Caki2 (cell line): ENCODE measurements at places on chromosomes 6 and 20. TPM values are rescaled to one million over a fixed set of nuclear protein-coding genes. Genes with fewer than 3 reads are reported as not detected.

ALDH5A1 gene
- total RNA-seq = 8.4 and 11.3 TPM in 2 replicates

JPH2 gene
- total RNA-seq = 0.57 TPM in 1 of 2 replicates, not detected in the other

FOXS1 gene
- not detected in 2 replicates for total RNA-seq

CRISP3 gene
- not detected in 2 replicates for total RNA-seq

AGPAT4 gene
- total RNA-seq = 3.6 and 15.1 TPM in 2 replicates

ABHD16B gene
- not detected in 2 replicates for total RNA-seq

SLA2 gene
- 0.27 TPM in 1 of 2 replicates, not detected in the other for total RNA-seq

UNC5CL gene
- total RNA-seq = 1.1 and 4.4 TPM in 2 replicates

CBLN4 gene
- not detected in 2 replicates for total RNA-seq

UNC93A gene
- total RNA-seq = not detected in 2 replicates

SH3BGRL2 gene
- 1.2 and 2.2 TPM in 2 replicates for total RNA-seq

CD83 gene
- total RNA-seq = 10.5 and 16.7 TPM in 2 replicates

ULBP2 gene
- total RNA-seq = 7.1 and 8.8 TPM in 2 replicates

C6orf163 gene
- total RNA-seq = not detected in 2 replicates

LINC00237 gene
- not detected in 2 replicates for total RNA-seq

FBXO5 gene
- 10.7 and 18.1 TPM in 2 replicates for total RNA-seq

BPIFB4 gene
- not detected in 2 replicates for total RNA-seq

RIMS4 gene
- total RNA-seq = not detected in 2 replicates

STMND1 gene
- not detected in 2 replicates for total RNA-seq

TMEM217 gene
- total RNA-seq = 0.74 TPM in 1 of 2 replicates, not detected in the other

EEF1A2 gene
- 249 and 281 TPM in 2 replicates for total RNA-seq

NKX2-2 gene
- total RNA-seq = not detected in 2 replicates

C6orf52 gene
- 1.7 TPM in 1 of 2 replicates, not detected in the other for total RNA-seq

NKAIN4 gene
- 2.9 and 5.0 TPM in 2 replicates for total RNA-seq

COX4I2 gene
- total RNA-seq = not detected in 2 replicates

KCNK5 gene
- total RNA-seq = 0.74 and 3.0 TPM in 2 replicates

CD109 gene
- total RNA-seq = 27.7 and 32.2 TPM in 2 replicates

IPCEF1 gene
- total RNA-seq = 0.20 and 0.29 TPM in 2 replicates

MDFI gene
- 0.35 TPM in 1 of 2 replicates, not detected in the other for total RNA-seq

PHACTR3 gene
- not detected in 2 replicates for total RNA-seq

PEX7 gene
- total RNA-seq = 13.8 and 22.3 TPM in 2 replicates

CST4 gene
- total RNA-seq = 16.1 and 28.3 TPM in 2 replicates

MAS1 gene
- total RNA-seq = not detected in 2 replicates

TUBE1 gene
- total RNA-seq = 18.8 and 31.7 TPM in 2 replicates

CAGE1 gene
- not detected in 2 replicates for total RNA-seq

ANGPT4 gene
- 0.09 TPM in 1 of 2 replicates, not detected in the other for total RNA-seq

PREX1 gene
- total RNA-seq = 39.4 and 41.4 TPM in 2 replicates

PAX1 gene
- total RNA-seq = not detected in 2 replicates

DUSP15 gene
- 3.9 TPM in 1 of 2 replicates, not detected in the other for total RNA-seq

ECT2L gene
- not detected in 2 replicates for total RNA-seq

ADGRF4 gene
- 3.9 and 6.5 TPM in 2 replicates for total RNA-seq

SYCP2 gene
- total RNA-seq = 16.7 and 23.6 TPM in 2 replicates

PROKR2 gene
- total RNA-seq = not detected in 2 replicates
